CD4-positive, alpha-beta T cell treated with Interleukin-4 for 4 hours (primary cell): ENCODE measurements at places on chromosomes 1 and 21.
A peak's percentile ranks its signal among the peaks of the same experiment; 100 is the strongest.

- DNase-seq, result peak; percentile 36
Observed at GRCh38 chr1:19439464-19440171, 45.7 kb downstream of the CAPZB start.

- DNase-seq, result no peak
Observed at GRCh38 chr1:203304391-203304918, 864 bp upstream of the BTG2 start.

DNA sequence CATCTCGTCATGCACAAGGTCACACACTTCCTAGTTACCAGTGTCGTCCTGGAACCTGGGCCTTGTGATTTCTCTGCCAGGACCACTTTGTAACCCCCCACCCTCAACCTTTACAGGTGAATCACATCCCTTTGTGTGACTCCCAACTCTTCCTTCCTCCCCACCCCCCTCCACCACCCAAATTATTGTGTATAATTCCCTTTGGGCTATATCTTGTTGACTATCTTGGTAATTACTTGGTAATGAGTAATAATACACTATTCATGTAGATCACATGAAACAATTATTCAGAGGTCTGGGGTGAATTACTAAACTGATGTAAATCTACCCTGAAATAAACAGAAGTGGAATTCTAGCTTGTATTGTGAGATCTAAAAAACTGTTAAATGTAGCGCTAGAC lies 1.7 kb downstream of the KCNK1 start:
- no peak for DNase-seq

DNA sequence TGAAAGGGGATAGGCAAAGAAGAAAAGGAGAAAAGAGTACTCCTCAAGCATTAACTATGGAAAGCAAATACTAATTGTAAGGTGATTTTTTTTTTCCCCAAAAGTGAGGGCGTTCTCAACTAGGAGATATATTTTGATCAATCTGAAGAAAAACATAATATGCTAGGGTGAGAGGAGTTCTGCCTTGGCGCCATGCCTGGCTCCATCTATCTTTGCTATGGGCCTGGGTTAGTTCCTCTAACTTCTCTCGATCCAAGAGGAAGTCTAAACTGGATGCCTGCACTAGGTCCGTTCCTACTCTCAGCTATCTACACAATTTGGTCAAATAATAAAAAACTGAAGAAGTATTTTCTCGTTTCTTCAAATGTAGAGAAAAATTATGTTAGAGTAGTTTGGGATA lies 20.5 kb downstream of the CNN3 start:
- DNase-seq, result no peak

DNA sequence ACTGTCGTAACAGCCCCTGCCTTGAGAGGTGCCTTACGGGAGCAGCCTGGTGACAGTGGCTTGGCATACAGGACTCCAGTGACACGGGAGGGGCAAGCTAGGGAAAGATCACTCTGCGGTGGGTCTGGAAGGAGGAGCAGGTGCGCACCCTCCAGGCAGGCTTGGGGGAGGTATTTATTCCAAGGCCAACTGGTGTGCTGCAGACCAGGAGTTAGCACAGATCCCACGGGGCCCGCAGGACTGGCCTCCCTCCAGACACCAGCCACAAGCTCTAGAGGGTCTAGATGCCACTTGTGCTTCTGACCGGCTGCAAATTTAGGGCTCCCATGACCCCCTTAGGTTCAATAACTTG lies 22.1 kb downstream of the PSEN2 start:
- DNase-seq, result no peak

GRCh38 chr1:157937744-157938143 lies 55.7 kb upstream of the KIRREL1 start:
- no peak for DNase-seq

DNA sequence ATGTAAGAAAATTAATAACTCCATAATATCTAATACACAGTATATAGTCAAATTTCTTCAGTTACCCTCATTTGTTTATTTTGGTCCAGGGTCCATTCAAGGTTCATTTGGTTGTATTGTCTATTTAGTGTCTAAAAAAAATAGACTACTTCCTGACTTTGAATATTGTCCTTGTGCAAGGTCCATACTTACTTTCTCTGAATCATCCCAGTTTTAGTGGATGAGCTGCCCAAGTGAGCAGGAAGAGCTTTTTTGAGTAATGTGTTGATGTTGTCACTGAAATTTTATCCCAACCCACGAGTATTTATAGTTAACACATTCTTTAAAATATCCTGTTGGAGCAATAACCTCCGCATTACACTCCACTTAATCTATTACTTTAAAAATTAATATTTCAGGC lies 45.6 kb upstream of the FASLG start:
- no peak for DNase-seq

DNA sequence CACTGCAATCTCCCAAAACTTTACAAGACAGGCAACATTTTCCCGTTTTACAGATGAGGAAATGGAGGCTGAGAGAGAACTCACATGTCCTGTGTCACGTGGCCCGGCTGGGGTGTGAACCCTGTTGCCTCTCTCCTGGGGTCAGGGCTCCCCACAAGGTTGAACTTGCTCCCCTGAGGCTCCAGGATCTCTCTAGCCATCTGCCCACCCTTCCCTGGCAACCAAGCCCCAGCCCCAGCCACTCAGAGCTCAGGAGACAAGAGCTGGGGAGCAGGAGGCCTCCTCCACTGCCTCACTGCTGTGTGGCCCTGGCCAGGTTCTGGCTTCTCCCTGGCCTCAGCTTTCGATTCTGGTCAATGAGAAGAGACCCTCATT lies 11.8 kb downstream of the LAPTM5 start:
- DNase-seq, result no peak

DNA sequence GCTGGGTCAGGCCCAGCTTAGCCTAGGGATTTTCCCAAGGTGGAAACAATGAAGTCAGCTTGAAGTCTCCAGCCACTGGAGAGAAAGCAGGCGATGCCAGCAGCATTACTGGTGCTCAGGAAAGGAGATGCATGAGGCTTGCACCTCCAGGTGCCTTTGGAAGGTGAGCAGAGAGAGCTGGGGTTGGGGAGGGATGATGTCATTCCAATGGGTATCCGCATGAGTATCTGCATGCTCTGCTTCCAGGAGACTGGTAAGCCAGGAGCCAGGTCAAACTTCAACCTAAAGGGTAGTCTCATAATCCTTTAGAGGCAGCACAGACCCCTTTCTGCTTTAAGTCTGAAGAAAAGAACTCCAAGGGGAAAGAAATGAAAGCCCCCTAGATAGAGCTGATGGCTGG lies 68.8 kb downstream of the KDM1A start:
- no peak for DNase-seq

- no peak for DNase-seq
Observed at GRCh38 chr1:1307261-1307922, 338 bp downstream of the ACAP3 start.

DNA sequence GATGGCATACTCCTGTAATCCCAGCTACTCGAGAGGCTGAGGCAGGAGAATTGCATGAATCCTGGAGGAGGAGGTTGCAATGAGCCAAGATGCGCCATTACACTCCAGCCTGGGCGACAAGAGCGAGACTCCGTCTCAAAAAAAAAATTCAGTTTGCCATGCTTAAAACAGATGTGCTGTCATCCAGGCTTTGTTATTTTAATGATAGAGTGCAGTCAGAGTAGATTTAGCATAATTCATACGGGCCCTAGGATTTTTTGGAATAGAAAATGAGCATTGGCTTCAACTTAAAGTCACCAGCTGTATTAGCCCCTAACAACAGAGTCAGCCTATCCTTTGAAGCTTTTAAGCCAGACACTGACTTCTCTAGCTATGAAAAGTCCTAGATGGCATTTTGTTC lies 124.6 kb downstream of the RASAL2 start:
- no peak for DNase-seq

DNA sequence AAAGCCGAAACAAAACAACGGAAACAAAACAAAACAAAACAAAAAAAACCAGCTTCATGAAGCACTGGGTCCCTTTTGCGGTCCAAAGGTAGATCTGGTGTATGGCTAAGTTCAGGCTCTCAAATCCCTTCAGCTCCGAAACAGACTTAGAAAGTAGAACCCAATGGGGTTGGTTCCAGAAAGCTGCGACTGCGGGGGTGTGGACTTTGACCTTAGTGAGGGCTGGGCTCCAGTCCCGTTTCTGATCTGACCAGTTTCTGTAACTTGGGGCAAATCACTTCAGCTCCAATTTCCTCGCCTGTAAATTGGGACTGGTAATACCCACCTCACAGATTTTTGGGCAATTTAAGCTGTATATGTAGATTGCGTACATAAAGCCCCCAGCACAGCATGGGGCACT lies 105.2 kb downstream of the ZSCAN20 start:
- no peak for DNase-seq

DNA sequence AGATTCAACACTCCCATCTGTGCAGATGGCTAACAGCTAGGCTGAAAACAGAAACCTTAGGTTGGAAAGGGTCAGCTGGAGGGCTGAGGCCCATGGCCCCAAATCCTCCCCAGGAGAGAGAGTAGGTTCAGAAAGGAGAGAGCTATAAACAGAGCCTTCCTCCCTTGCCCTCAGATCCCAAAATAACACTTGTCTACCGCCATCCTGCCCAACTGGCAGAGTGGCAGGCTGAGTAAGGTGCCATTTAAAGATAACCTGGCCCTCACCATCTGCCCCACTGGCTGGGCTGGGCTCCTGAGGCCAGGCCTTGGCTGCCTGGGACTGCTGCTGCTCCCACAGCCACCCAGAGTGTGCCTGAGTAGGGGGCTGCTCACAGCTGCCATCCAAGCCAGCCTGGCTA lies 4.3 kb upstream of the SHISA4 start:
- DNase-seq, result no peak

GRCh38 chr1:225830841-225831240 lies 20.9 kb downstream of the EPHX1 start:
- no peak for DNase-seq

DNA sequence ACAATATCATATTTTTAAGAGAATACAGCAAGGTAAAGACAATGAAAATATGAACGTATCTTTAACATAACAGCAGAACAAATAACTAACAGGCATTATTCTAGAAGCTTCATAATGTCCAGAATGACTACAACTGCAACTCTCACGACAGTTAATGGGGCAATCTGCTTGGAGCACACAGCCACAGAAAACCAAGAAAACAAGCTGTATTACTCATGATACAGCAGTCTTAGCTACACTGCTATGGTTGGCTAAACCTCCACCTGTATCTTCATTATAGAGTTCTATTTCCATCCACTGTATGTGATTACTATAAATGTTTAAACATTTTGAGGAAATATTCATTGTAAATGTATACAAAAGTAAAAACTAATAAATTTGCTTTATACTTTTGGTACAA lies 139.9 kb downstream of the DPYD start:
- DNase-seq, result no peak

DNA sequence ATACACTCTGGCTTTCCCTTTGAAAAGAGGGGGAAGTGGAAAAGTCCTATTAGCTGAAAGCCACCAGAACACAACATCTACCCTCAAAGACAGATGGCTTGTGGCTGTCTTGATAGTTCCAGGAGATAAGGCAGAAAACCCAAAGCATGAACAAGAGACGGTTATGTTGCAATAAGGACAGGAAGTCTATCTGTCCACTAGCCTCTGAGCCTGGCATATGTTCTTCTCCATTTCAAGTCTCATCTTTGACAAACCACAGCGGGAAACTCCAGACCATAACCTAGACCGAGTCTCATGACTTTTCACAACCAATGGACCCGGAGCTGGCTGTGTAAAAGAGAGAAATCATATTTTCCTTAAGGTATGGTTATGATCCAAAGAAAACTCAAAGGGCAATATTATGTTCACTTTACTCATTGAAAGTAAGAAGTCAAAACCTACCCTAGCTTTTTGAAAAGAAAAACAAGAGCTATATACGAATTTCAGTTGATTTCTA lies 33.8 kb downstream of the DUSP10 start:
- DNase-seq, result peak; percentile 67

- no peak for DNase-seq
Observed at GRCh38 chr1:94283462-94283861, 46.1 kb upstream of the ARHGAP29 start.

DNA sequence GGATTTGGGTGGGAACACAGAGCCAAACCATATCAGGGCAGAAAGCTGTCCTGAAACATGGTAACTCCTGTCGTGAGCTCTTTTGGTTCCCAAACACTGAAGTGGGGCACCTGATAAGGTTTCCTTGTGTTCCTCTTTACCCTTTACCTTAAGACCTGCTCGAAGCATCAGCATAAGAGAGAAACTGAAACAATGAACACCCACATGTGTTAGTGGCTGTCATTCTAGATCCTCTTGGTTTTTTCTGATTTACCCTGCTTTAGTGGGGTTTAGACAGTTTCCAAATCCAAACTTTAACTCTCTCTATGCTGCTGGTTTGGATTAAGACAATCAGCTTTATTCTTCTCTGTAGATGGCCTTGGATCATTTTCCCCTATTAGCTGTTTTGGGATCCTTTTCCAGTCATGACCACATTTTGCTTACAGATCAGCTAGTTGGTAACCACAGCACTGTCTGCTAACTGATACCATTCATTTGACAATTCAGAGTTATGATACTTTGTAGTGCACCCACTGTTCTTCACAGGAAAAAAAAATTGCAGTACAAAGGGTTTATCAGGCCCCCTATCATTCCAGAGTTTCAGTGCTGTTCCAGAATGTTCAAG lies 975 bp upstream of the MNDA start:
- no peak for DNase-seq

GRCh38 chr1:39507230-39507928 lies 15.9 kb downstream of the BMP8A start:
- DNase-seq, result no peak

- DNase-seq, result peak; percentile 36
Observed at GRCh38 chr1:119549719-119550132, 42.7 kb downstream of the HSD3B1 start.
